Body of pancreas (tissue), 4 donors: ENCODE measurements at places on chromosomes 7 and 10.

- H3K36me3 ChIP-seq, result no peaks in the 10 kb centered on the region
- no peaks in the 10 kb centered on the region for H3K27me3 ChIP-seq
- H3K4me3 ChIP-seq, result no peak overlapping the region
- no peak for DNase-seq
- no peak overlapping the region for H3K27ac ChIP-seq
- no peaks in the 10 kb centered on the region for H3K4me1 ChIP-seq
Observed at GRCh38 chr10:260819-261429, 125.7 kb downstream of the ZMYND11 start.

DNA sequence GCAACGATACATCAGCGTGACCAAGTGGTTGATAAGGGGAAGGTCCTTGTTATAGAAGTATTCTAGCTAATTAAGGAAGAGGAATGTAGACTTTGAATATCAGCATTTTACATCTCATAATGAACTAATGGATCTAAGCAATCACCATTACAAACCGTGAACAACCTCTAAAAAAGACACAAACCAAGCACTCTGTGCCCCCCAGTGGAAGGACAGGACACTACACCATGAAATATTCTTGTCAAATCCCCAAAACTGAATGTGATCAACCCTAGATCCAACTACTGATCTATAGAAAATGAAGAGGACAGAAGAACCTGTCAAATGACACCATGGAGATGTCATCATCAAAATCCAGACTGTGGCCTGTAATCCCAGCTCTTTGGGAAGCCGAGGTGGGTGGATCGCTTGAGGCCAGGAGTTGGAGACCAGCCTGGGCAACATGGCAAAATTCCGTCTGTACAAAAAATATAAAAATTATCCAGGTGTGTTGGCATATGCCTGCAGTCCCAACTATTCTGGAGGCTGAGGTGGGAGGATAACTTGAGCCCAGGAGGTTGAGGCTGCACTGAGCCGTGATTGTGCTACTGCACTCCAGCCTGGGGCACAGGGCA, 111.3 kb upstream of the CARD11 start:
- H3K27ac ChIP-seq, result no peak overlapping the region
- no peak overlapping the region for H3K4me3 ChIP-seq
- H3K27me3 ChIP-seq, result no peaks in the 10 kb centered on the region
- H3K4me1 ChIP-seq, result peaks cover 10% of the 10 kb centered on the region
- H3K36me3 ChIP-seq, result no peaks in the 10 kb centered on the region

- H3K4me3 ChIP-seq, result no peak overlapping the region
- no peak overlapping the region for H3K27ac ChIP-seq
- DNase-seq, result no peak
- no peaks in the 10 kb centered on the region for H3K27me3 ChIP-seq
- H3K36me3 ChIP-seq, result no peaks in the 10 kb centered on the region
Observed at GRCh38 chr10:17663450-17663849, 19.5 kb downstream of the STAM start.

GRCh38 chr10:132665946-132666704, 119.8 kb downstream of the NKX6-2 start:
- no peak for DNase-seq
- H3K27ac ChIP-seq, result no peak overlapping the region

DNA sequence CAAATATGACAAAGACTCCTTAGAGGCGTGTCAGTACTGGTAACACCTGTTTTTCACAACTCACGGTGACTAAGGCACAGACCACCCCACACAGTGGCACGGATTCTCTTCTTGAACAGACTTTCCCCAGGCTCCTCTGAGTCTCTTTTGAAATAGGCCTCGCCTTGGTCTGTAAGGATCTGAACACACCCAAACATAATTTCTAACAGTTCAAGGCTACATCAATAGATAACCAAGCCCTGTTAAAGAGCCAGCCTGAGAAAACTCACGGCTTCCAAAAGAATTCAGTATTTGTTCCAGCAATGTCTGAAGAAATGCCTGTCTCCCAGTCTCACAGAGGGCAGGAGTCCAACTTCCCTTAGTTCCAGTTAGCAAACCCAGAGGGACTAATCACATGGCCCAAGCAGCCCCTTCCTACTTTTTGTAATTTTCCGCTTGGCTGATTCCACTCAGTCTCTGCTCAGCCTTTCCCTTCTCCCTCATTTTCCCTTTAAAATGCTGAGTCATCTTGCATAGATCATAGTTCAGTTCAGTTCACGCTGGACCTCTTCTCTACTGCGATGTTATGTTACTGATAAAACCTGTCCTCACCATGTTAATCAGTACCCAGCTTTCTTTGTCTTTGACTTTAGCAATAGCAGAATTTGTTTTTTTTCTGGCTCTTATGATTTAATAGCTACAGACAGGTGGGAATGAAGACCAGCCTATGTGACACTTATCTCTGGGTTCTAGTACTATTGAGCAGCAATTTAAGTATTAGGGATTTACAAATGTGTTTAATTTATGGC, 22.6 kb upstream of the AKR1C3 start:
- DNase-seq, result peak; percentile 89
- no peaks in the 10 kb centered on the region for H3K27me3 ChIP-seq
- H3K36me3 ChIP-seq, result no peaks in the 10 kb centered on the region
- peaks cover 37% of the 10 kb centered on the region for H3K4me1 ChIP-seq
- no peak overlapping the region for H3K4me3 ChIP-seq

GRCh38 chr7:156935250-156935649, 14.3 kb upstream of the NOM1 start:
- no peak overlapping the region for H3K4me3 ChIP-seq
- H3K27ac ChIP-seq, result no peak overlapping the region

DNA sequence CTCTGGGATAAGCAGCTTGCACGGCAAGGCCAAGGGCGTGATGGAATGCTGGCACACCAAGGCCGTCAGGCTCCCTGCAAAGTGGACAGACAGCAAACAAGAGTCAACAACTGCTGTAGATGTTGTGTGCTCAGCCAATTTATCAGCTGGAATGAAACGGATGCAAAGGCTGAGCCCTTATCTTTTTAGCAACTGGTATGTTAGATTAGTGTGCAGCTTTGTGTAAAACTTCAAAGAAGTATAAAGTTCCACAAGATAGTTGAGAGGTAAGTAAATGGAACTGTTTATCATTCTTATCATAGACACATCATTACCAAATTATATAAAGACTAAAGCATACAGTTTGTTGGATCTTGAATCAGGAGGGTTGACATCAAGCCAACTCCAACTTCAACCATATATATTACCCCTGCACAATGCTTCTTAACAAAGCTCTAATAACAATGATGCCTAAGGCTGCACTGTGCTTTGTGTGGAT, 289.0 kb downstream of the TNS3 start:
- no peak for DNase-seq
- H3K36me3 ChIP-seq, result peaks cover 27% of the 10 kb centered on the region
- H3K27ac ChIP-seq, result no peak overlapping the region
- no peak overlapping the region for H3K4me3 ChIP-seq
- peaks cover 14% of the 10 kb centered on the region for H3K4me1 ChIP-seq
- H3K27me3 ChIP-seq, result no peaks in the 10 kb centered on the region

- H3K27me3 ChIP-seq, result no peaks in the 10 kb centered on the region
- H3K27ac ChIP-seq, result no peak overlapping the region
- H3K4me1 ChIP-seq, result no peaks in the 10 kb centered on the region
Observed at GRCh38 chr10:54808186-54808935, 7.3 kb upstream of the PCDH15 start.
